ENCODE measurements at places on chromosomes 4 and X.

- DNase-seq: no peak
Measured at GRCh38 chr4:125719987-125720386, 405.2 kb downstream of the FAT4 start.

DNA sequence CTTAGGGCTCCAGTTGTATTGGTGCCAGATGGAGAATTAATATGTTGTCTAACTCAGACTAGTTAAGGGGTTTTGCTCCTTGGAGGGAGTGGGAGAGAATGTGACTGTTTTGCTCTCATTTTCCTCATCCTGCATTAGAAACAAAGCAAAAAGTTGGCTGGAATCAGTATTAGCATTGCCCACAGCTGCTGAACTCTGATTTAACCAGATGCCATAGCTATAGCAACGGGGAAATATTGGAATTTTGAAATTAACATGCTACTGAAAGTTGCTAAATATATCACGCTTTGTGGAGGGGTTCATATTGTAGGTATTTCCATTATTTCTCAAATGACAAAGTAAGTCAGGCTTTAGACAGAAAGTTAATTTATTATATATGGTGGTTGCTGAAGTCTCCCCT, 66.7 kb upstream of the EOLA2 start:
- DNase-seq: no peak

DNA sequence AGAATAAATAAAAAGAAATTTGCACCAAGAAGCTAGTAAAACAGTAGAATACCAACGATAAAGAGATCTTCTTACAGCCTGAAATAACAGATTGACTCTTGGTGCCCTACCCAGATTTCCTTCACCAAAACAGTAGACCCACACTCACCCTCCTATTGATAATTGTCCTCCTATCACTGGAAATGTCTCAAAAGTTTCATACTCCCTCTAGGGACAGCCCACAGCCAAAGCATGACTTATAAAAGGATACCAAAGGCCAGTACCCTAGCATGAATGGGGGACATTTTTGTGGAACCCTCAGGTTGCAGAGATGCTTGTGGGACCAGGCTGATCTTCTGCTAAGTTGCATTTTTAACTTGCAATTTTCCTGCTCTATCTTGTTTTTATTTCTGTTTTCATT, 104.1 kb downstream of the INPP4B start:
- no peak for DNase-seq

DNA sequence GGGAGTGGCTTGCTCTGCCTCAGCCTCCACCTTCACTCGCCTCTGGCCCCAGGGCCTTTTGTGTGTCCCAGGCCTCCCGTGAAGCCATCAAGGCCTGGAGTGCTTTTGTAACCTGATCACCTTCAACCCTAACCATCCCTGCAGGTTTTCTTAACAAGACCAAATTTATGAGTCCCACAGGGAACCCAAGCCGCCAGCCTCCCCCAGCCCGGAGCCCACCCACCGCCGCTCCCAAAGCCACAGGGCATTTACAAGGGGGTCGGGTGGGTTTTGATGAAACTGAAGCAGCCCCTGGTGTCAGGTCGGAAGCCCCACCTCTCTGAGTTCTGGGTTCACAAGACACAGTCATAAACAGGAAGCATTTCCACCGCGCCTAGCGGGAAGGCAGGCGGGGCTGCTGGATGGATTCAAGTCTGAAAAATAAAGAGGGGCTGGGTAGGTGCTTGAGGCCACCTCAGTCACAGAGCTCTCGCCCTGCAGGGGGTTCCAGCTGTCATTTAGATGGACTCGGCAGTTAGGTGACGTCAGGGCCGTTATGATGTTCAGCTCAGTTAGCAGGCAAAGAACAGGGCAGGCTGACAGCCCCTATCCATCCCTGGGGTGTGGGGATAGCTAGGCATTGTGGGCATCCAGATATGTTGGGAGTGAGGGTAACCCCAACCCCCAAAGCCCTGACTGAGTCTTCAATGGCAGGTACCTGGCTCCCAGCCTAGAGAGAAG, 128.5 kb downstream of the BCOR start:
- DNase-seq: no peak

GRCh38 chr4:134382478-134383227, 181.1 kb upstream of the PABPC4L start:
- no peak for DNase-seq

DNA sequence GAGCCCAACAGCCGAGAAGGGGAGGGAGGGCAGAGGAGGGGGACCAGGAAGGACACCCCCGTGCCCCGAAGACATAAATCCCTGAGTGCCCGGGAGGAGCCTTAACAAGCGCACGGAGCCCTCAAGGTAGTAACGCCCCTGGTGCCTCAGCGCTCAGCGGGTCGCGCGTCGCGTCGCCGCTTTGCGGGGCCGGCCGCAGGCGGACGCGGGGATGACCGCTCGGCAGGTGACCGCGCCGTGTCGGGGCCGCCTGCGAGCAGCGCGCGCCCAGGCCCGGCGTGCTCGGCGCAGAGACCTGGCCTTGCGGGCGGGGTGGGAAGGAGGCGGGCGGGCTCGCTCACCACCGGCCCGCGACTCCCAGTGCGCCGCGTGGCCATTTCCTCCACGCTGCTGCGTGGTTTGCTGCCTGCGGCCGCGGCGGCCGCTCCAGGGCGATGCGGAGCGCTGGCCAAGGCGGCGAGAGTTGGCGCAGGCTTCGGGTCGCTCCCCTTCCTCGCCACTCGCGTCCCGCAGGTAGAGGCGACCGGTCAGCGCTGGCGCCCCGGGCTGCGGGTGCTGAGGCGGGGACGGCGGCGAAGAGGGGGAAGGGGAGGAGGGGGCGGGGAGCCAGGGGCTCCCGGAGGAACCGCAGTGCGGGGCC, 632 bp downstream of the CCSER1 start:
- no peak for DNase-seq

GRCh38 chr4:16991450-16991849, 93.0 kb upstream of the LDB2 start:
- DNase-seq: no peak

DNA sequence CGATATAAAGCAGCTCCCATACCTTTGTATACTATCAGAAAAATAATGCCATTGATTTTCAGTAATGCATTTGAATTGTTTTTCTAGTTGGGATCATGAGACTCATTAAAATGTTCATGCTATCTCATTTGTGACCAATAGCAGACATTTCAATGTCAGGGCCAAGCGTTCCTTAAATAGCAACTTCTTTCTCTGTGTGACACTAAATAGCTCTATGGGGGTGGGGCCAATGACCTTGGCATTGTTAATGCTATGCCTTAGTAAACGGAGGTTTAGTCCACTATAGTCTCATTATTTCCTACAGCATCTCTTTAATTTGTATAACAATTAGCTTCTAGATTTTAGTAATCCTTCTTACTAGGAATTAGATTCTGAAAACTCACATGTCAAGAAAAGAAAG, 48.6 kb upstream of the ARHGAP24 start:
- DNase-seq: no peak

GRCh38 chr4:54609310-54609709, 48.4 kb upstream of the KIT start:
- no peak for DNase-seq

DNA sequence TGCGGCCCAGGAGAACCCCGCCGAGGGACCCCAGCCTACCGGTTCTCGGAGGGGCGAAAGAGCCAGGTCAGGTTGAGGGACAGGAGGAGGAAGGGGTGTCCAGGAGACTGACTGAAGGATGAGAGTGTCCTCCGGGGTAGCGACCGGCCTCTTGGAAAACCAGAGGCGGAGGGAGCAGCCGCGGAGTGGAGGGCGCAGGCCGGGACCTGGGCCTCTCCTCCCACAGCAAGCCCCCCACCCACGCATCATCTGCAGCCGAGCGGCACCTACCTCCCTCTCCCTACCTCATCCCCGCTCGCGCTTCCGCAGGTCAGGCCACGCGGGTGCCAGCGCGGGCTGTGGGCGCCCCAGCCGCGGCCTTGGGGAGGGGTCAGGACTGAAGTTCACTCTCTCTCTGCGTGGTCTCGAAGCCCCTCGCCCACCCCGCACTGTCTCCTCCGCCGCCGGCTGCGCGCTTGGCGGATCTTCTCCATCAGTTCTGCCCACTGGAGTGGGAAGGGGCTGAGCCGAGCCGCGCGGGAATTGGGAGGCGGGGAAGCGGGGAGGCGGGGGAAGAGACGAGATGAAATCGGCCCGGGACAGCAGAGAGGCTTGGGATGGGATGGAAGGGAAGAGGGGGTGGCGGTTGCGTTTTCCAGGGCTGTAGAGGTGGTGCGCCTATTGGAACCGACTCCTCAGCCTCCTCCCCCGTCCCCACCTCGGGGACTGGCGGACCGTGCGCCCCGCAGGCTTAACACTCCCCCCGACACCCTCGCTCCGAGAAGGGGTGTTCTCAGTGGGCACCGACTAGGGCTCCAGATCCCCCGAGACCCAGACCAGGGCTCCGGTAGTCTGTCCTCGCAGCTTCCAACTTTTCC, 1.8 kb downstream of the NLGN4X start:
- DNase-seq: no peak

GRCh38 chr4:2063557-2064275, 4.6 kb downstream of the NAT8L start:
- no peak for DNase-seq

DNA sequence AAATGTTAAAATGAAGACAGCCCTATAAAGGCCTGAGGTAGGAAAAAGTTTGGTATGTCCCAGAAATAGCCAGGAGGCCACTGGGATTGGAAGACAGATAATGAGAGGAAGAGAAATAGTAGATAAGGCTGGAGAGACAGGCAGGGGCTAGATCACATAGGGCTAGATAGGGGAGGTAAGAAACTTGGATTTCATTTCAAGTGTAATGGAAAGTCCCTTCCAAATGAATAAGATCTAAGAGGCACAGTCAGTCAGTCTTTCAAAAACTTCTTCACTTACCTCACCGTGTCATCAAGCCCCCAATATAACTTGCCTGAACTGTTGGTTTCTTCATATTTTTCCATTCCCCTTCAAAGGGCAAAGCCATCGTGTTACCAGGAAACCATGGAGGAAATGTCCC, 121.8 kb downstream of the SPCS3 start:
- no peak for DNase-seq

DNA sequence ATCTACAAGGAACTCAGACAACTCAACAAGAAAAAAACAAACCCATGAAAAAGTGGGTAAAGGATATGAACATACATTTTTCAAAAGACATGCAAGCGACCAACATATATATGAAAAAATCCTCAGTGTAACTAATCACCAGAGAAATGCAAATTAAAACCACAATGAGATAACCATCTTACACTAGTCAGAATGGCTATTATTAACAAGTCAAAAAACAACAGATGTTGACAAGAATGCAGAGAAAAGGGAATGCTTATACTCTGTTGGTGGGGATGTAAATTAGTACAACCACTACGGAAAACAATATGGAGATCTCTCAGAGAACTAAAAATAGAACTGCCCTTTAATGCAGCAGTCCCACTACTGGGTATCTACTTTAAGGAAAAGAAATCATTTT, 12.1 kb downstream of the NIPAL1 start:
- DNase-seq: no peak

DNA sequence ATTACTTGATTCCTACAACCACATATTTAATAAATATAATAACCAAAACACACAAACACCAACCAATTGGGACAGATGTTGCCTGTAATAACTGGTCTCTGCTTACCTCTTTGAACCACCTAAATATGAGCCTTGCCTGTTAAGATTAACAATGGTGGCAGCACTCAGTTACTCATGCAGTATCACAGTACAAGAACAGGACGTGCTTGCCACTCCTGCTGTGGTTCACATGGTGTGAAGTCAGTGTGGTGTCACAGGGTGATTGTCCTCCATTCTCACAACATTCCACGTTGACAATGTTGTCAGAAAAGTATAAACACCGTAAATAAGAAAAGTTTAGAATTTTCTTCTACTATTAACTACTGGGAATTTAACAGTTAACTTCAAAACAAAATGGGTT, 365.0 kb downstream of the PPP3CA start:
- DNase-seq: no peak

DNA sequence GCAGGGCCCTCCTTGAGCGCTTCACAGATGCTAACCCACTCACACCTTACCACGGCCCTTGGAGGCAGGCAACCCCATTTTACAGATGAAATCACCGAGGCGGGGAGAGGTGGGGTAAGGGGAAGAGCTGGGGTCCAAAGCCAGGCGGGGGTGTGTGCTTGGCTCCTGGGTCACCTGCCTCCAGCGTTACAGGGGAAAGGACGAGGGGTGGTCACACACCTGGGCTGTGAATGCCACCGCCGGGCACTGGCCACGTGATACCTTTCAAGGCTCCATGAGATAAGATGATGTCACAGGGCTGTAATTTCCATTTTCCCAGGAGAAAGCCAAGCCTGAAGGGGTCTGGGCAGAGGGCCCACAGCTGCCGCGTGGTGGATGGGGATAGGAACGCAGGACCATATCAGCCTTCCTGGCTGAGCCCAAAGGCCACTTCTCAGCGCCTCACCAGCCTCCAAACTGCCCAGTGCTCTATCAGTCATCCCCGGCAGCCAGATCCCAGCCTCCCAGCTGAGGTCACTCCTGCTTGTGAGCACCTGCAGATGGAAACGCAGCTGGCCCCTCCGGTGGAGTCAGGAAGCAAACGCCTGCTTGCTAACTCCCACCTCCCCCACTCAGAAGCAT, 62.4 kb upstream of the CRMP1 start:
- no peak for DNase-seq

GRCh38 chrX:40987413-40987812, 97.8 kb upstream of the USP9X start:
- DNase-seq: no peak

GRCh38 chr4:153962311-153963039, 173.6 kb upstream of the SFRP2 start:
- DNase-seq: no peak

- DNase-seq: no peak
Measured at GRCh38 chr4:113436360-113436759, 325.2 kb downstream of the CAMK2D start.

GRCh38 chr4:187424636-187425035, 570.9 kb upstream of the ZFP42 start:
- no peak for DNase-seq

DNA sequence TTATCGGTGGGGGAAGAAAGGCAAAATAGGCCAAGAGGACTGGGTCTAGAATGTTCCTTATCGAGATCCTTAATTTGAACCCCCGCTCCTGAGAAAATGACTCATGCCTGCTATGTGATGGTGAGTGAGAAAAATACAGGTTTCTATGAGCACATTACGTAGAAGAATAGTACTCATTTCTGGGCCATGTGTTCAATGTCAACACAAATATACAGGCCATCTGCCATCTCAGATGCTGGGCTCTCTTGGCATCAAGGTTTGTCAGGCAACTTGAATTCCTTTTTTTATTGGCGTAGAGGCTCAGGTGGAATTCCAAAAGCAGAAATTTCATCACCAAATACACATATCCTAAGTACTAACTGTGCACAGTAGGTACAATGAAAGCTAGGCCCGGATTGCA, 81.4 kb upstream of the TRIM2 start:
- DNase-seq: no peak

DNA sequence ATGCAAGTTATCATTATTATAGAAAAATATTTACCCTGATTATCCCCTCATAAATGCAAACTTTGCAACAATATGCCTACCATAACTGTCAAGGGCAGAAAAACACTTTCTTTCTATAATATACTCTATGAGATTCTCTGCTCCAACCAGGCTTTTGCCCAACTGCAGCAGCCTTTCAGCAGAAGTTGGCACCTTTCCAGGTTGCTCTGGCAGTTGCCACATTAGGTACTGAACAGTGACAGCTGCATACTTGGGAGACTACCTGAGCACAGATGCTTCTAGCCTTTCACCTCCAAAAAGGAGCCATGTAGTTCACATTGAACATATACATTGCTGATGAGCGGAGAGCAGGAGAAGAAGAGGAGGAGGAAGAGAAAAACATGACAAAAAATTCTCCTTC, 69.5 kb upstream of the BRWD3 start:
- no peak for DNase-seq

- no peak for DNase-seq
Measured at GRCh38 chrX:125507119-125507518, 187.4 kb downstream of the TEX13C start.

- DNase-seq: no peak
Measured at GRCh38 chr4:180153587-180153986, 2089.6 kb upstream of the TENM3 start.

Measured in activated CD4-positive, CD25-positive, alpha-beta regulatory T cell treated with anti-CD3 and anti-CD28 coated beads, Interleukin-2, amount 50 U/mL, for 16 hours (primary cell).